ENCODE measurements at places on chromosomes 1 and 21.

DNA sequence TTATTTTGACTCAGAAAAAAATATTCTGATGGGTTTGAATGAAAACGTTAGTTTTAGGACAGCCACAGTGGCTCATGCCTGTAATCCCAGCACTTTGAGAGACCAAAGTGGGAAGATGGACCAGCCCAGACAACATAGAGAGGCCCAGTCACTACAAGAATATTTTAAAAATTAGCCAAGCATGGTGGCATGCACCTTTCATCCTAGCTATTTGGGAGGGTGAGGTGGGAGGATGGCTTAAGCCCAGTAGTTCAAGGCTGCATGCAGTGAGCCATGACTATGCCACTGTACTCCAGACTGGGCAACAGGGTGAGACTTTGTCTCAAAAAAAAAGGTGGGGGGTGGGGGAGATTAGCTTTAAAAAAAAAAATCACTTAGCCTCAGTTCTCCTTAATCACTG lies 127.5 kb downstream of the LBR start:
- DNase-seq = no peak

GRCh38 chr21:38041493-38041892 lies 125.2 kb upstream of the KCNJ6 start:
- DNase-seq = no peak

DNA sequence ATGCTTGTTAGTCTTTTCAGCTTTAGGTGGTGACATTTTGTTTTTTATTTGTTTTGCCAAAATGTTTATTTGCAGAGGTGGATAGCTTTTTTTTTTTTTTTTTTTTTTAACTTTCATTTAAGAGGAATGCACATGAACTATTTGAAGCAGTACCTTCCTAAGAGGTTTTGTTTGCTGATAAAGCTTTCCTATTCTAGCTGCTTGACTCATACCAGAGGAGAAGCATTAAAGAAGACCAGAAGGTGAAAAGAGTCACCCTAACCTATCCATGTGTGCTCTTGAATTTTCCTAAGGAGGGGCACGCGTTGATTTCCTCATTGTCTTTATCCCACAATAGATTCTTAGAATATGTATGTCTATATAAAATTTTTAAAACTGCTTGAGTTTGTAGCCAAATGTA lies 57.7 kb downstream of the PRDM2 start:
- no peak for DNase-seq

GRCh38 chr1:22317920-22318243 lies 133.8 kb upstream of the ZBTB40 start:
- DNase-seq = no peak

GRCh38 chr21:14383596-14384180 lies 742 bp upstream of the HSPA13 start:
- DNase-seq = no peak

GRCh38 chr1:22123071-22123390 lies 19.9 kb downstream of the WNT4 start:
- no peak for DNase-seq
